DND-41 (cell line): ENCODE measurements at places on chromosomes 13 and 19.

DNA sequence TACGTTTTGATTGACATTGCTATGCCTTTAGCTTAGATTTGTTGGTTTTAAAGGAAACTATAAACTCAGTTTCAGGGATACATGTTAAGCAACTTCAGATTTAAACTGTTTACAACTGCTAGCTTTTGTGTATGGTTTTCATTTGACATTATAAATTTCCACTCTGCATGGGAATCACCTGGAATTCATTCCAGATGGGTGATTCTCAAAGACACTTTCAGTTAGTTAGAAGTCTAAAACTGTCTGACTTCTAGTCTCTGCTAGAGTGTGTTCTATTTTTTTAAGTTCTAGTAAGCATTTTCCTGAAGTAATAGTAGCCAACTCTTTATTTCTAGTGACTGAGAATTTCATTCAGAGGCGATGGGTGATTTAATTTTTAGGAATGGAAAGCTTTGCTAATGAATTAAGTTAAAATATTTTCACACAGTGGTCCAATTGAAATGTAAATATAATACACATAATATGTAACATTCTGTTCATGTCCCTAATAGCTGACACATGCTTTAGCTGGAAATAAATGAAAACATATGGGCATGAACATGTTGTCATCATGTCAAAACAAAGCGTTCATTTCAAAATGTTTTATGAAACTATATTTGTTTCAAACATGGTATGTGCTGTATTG, 58.3 kb upstream of the CSNK1A1L start:
- DNase-seq, result no peak

DNA sequence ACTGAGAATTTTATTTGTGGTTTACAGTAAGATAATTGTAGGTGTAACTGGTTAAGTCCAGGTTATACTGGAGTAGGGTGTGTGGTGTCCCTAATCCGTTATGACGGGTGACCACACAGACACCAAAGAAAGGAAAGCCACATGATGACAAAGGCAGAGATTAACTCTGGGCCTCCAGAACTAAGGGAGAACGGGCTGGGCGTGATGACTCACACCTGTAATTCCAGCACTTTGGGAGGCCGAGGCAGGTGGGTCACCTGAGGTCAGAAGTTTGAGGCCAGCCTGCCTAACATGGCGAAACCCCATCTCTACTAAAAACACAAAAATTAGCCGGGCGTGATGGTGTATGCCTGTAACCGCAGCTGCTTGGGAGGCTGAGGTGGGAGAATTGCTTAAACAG, 10.2 kb upstream of the FUT2 start:
- DNase-seq, result no peak

DNA sequence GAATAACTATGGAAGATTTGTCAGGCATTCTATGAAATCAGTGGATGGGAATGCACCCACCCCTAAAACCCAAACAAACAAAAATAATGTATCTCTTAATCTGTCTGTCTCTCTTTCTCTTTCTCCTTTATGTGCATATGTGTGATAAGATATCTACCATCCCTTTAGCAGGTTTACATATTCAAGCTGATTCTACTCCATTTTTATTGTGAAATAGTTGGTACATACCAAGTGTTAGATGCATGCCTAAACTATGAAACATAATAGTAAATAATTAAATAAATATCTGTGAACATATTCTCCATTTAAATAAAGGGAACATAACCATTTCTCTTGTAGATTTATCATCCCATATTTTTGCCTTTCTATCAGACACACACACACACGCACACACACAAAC, 121.8 kb upstream of the PCDH9 start:
- no peak for DNase-seq

DNA sequence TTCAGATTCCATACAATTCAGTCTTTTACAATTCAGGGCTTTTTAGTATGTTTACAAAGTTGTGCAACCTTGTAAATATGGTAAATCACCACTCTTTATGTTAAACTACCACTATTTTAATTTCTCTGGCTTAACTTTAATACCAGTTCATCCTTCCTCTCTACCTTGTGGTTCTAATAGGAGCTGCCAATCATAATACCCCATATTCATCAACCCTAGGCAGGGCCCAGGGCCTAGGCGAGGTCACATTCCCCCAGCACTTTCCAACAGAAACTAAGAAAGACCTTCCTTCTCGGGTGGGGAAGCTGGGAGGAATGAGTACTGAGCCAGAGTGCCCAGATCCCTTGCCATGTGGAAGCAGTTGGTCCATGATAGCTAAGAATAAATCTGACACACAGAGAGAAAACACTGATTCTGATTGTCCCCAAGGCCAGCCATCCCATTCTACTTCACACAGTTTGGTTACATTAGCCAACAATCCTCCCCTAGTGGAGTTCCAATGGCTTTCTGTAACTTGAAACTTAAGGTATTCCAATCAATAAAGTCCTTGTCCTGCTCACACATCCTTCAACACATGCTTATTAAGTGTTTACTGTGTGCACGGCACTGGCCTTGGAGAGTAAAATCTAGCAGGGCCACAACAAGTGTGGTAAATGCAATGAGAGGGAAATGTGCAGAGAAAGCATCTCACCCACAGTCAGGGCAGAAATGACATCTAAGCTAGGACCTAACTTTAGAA, 76.8 kb downstream of the NUFIP1 start:
- DNase-seq, result no peak

- no peak for DNase-seq
Observed at GRCh38 chr19:9727644-9728043, 40.9 kb downstream of the ZNF846 start.

GRCh38 chr19:23972161-23972560, 57.5 kb downstream of the ZNF726 start:
- DNase-seq, result no peak

- DNase-seq, result no peak
Observed at GRCh38 chr13:98490195-98490836, 86.6 kb downstream of the STK24 start.

DNA sequence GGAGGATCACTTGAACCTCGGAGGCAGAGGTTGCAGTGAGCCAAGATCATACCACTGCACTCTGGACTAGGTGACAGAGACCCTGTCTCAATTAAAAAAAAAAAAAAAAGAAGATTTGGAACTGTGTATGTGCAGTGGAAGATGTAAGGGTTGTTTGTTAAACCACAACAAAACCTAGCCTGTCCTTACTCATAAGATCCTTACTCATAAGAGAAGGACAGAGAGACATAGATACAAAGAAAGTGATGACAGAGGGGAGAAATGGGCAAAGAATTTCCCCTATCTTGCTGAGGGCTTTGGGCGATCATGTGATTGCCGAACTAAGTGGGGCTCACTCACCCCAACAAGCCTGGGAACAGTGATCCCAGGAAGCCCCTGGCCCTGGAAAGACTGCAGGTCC, 7.9 kb downstream of the ITPKC start:
- no peak for DNase-seq

DNA sequence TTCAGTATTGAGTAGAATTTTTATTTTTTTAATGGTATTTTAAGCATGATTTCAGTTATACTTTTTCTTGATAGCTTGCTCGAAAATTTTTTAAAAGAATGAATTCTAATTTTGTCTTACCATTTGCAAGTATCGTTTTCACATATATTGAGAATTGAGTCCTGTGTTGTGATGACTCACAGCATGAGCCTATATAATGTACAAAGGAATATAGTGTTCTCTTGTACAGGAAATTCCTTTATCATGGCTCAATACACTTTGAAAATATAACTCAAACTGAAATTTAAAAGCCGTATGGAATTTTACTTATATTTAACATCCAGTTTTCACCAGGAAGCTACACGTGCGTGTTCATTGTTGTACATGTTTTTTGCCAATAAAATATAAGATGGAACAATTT, 161.1 kb upstream of the TMTC4 start:
- DNase-seq, result no peak

GRCh38 chr19:16262618-16263017, 62.0 kb upstream of the KLF2 start:
- DNase-seq, result no peak

DNA sequence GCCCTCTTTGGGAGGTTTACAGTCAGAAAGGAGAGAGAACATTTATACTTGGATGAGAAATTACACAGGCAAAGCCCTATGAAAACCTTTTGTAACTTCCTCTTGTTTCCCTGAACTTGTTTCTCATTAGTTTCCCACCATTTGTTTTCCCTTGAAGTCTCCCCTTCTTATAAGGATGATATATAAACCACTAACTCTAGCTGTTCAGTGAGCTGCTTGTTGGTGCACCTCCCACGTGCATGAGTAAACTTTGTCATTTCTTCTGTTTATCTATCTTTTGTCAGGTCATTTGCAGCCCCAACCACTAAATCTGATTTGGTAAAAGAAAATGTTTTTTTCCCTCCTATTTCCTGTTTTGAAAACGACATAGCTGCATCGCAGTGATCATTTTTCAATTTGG, 919.9 kb downstream of the SLITRK1 start:
- no peak for DNase-seq

DNA sequence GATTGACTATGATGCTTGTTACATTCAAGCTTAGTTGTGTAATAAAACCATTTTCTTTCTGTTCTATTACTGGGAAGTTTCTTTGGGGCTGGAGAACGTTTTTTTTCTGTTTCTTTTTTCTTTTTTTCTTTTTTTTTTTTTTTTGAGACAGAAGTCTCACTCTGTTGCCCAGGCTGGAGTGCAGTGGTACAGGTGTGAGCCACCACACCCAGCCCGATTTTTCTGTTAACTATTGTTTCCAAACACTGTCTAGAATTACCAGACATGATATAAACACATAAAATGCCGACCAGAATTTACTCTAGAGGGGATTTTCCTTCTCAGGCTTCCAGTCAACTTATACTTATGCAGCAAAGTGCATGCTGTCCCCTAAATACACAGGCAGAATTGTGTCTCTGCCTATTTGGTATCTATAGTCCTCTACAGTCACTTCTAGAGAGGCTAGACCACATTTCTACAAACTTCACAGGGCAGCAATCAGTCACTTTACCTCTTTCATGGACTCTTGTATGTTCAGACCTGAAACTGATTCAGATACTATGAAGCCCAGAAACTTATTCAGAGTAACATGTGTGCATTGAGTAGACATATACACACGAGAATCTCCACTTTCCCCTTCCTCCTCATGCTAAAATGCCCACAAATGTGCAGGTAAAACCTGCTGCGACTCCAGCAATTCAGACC, 121.2 kb downstream of the ZNF737 start:
- no peak for DNase-seq

GRCh38 chr13:53848366-53848961, 819.9 kb downstream of the OLFM4 start:
- DNase-seq, result no peak

DNA sequence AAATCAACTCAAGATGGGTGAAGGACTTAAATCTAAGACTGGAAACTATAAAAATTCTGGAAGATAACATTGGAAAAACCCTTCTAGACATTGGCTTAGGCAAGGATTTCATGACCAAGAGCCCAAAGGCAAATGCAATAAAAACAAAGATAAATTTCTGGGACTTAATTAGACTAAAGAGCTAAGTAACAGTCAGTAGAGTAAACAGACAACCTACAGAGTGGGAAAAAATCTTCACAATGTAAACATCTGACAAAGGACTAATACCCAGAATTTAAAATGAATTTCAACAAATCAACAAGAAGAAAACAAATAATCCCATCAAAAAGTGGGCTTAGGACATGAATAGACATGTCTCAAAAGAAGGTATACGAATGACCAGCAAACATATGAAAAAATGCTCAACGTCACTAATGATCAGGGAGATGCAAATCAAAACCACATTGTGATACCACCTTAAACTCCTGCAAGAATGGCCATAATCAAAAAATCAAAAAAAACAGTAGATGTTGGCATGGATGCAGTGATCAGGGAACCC, 6.3 kb upstream of the RFX1 start:
- DNase-seq, result no peak

DNA sequence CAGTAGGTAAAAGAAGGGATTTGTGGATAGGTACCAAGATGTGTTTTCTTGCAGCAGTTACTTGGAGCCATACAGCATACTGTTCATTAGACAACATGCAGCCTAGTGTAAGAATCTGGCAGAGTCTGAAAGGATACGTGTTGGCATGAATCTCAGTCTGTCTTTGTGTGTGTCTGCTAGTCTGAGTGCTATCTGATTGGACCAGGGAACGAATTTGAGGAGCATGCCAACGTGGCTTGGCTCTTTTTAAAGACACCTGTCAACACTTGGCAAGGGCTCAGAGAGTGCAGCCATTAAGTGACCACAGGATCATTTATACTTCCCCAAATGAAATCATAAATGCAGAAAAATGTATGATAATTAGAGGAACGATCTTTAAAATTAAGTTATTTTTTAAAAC, 27.6 kb upstream of the ATXN8OS start:
- no peak for DNase-seq

GRCh38 chr19:15443838-15444237, 5.9 kb downstream of the WIZ start:
- no peak for DNase-seq

DNA sequence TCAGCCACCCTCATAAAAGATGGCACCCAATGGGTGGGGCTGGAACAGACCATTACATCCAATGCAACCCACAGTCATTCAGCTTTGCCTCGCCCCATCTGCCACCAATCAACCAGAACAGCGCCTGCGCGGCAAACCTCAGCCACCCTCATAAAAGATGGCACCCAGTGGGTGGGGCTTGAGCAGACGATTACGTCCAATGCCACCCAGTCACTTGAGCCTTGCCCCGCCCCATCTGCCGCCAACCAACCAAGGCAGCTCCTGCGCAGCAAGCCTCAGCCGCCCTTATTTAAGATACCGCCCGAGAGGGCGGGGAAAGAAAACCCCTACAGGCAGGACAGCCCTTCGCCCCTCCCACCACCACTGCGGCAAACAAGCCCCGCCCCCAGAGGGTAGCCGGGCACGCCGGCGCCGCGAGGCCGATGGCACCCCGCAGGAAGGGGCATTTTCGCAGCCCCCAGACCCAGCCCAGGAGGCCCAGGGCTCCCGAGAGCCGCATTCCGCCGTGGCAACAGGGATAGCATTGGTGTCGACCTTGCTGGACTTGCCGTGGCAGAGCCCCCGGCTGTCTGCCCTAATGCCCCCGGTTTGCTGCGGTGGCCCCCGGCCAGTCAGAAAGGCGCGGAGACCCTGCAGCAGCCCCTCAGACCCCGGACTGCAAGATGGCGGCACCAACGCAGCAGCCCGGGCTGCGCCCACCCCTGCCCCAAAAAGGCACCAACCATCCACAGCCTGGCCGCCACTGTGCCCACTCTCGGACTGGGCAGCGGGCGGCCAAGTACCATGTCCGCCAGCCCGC, 675 bp downstream of the PEG3 start:
- no peak for DNase-seq

- DNase-seq, result no peak
Observed at GRCh38 chr19:29871143-29871542, 59.4 kb downstream of the CCNE1 start.

- DNase-seq, result no peak
Observed at GRCh38 chr19:32171719-32172151, 173.7 kb upstream of the ZNF507 start.

DNA sequence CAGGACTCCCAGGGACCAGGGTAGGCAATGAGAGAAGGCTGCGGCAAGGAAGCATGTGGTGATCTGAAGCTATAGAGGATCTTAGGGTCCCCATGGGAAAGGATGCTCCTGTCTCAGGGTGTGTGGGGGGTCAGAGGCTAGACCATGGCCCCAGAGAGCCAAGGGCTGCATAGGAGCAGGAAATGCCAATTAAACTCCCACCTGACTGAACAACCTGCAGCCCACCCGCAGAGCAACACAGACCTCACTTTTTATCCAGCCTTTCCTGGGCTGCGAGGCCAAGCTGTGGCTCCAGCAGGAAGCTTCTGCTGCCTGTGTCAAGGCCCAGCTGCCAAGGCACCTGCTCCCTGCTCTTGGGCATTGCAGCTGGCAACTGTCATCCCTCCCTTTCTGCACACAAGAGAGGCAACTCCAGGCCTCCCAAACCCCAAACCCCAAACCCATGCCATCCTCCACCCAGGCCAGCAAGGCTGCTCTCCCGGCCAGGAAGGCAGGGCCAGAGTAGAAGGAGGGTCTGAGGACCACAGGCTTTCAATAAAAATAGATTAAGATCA, 290.1 kb downstream of the FOXO1 start:
- DNase-seq, result peak; percentile 36
